Epithelial cell of prostate (primary cell): ENCODE measurements at places on chromosomes 5 and 9.

GRCh38 chr5:91487420-91487819 lies 104.3 kb upstream of the ARRDC3 start:
- no peak for DNase-seq

DNA sequence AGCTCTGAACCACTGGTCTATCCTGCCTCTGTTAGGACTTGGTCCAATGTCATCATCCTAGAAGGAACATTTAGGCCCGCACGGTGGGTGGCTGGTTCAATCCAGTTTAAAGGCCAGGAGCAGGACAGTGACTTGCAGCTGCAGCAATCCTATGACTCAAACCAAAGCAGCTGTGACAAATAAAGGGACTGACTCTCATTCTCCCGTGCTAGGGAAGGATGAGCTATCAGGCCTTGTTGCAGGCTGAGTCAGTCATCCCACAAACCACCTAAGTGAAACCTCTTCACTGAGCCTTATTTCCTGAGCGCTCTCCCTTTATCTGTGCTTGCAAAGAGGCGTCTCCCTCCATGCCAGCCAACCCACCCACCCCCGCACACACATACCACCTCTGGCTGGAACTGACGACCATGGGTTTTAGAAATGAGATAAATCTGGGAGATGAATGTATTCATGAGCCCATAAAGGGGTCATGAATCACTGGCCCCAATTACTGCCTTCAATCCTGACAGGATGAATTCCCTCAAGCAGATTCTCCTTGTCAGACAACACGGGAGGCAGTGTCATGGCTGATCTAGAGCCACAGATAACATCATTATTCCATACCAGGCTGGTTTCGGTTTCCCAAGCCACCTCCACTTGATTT lies 93.4 kb downstream of the KCNIP1 start:
- DNase-seq, result peak; percentile 91

DNA sequence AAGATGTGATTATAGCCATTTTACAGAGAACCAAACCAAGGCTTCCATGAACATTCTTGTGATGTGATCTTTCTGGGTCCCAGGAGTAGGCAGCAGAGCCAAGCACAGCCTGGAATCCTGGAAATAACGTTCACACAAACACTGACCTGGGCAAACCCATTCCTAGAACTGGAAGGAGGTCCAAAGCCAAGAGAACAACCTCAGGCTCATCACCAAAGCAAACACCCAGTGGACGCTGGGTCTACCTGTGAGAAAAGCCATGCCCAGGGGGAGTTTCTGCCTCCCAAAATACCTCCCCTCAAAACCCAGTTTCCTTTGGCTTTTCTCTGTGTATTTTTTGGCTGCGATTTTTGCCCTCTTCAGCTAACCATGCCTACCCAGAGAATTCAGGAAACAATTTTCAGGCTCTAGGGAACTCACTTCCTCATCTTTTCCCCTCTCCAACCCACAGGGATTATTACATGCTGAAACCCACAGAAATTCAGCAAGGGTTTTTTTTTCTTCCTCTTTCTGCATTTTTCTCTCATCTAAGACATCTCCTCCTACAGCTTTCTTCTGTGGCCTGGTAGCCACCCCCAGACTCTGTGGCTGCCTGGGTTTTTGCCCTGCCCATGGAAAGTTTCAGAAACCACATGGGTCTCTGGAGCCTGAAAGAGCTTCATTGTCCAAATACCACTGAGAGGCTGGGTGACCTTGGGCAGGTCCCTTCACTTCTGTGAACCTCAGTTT lies 75.0 kb downstream of the TNC start:
- no peak for DNase-seq

DNA sequence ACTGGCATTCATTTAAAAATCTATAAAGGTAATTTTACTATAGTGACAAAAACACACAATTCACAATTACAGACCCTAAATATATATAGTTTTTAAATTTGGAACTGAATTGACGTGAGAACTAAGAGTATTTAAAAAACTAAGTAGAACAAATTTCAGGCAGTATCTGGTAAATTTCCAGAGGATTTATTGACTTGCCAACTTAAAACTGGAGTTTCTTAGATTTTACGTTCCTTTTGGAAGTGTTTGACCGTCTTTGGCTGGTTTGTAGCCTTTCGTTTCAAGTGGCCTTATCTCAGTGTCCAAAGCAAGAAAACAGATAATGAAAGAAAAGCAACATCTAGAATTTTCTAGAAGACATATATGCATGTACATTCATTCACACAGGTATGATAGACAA lies 234.4 kb upstream of the VLDLR start:
- no peak for DNase-seq

- no peak for DNase-seq
These were observed 93.7 kb upstream of the ERBIN start for GRCh38 chr5:65832603-65833228.

DNA sequence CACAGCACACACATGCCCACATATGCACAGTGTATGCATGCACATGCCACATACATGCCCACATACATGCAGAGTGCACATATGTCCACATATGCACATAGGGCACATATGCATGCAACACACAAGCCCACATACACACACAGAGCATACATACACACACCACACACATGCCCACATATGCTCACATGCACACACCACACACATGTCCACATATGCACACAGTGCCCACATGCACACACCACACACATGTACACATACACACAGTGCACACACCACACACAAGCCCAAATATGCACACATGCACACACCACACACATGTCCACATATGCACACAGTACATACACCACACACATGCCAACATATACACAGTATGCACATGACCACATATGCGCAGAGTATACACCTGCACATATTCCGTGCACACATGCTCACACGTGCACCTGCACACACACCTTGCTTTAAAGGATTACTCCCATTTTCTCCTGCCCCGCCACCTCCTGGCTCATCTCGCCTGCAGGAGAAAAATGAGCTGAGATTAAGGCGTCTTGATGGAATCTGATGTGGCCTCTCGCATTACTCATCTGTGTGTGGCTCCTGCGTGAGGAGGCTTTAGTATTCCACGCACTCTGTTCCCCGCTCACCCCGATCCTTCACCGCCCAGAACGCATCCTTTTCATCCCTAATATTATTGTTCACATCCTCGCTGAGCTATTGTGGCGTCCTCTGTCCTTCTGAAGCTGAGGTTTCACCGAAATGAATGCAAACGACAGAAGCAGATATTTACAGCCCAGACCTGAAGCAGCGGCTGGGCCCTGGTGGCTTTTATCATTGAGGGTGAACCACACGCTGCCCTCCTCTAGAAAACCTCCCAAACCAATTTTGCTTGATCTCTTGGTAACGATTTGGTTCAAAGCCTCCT lies 182.7 kb downstream of the OLFM1 start:
- DNase-seq, result no peak

DNA sequence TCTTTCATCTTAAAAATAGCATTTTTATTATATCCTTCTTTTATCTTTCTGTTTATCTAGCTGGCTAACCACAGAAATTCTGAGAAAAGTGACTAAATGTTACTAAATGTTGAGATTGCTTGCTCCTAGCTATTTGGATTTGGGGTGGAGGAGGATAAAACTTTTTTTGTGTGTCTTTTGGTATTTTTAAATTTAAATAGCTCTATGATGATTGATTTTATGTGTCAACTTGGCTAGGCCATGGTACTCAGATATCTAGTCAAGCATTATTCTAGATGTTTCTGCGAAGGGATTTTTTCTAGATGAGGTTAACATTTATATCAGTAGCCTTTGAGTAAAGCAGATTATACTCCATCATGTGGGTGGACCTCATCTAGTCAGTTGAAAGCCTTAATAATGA lies 75.0 kb downstream of the GCNT1 start:
- no peak for DNase-seq

- no peak for DNase-seq
These were observed 11.0 kb upstream of the EXOSC2 start for GRCh38 chr9:130682421-130683121.

GRCh38 chr5:92041911-92042660 lies 659.0 kb upstream of the ARRDC3 start:
- DNase-seq, result no peak

DNA sequence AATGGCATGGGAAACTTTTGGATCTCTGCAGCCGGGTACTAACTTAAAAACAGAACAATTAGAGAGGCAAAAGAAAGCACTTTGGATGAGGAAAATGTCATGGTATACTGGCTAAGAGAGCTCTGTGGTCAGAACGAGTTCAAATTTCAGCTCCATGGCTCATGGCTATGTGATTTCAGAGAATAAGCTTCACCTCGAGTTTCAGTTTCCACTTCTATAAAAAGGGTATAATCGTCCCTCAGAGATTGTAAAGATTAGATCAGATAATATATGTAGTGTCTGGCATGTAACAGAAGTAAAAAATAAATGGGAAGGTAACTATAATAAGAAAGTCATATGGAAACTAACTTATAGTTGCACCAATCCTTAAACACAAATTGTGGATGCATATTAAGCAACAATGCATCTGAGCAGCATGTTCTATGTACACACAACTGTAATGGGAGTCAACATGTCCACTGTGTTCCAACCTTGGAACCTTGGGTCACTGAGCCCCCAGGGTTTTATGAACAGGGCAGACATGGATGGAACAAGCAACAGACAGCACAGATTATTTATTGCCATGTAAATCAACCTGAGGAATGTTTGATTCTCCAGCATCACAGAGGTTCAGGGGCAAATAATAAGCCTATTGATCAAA lies 145.4 kb downstream of the MAPKAP1 start:
- DNase-seq, result no peak

GRCh38 chr5:112119508-112119907 lies 299.6 kb downstream of the EPB41L4A start:
- no peak for DNase-seq

GRCh38 chr5:143820451-143820850 lies 8.5 kb downstream of the HMHB1 start:
- DNase-seq, result no peak

DNA sequence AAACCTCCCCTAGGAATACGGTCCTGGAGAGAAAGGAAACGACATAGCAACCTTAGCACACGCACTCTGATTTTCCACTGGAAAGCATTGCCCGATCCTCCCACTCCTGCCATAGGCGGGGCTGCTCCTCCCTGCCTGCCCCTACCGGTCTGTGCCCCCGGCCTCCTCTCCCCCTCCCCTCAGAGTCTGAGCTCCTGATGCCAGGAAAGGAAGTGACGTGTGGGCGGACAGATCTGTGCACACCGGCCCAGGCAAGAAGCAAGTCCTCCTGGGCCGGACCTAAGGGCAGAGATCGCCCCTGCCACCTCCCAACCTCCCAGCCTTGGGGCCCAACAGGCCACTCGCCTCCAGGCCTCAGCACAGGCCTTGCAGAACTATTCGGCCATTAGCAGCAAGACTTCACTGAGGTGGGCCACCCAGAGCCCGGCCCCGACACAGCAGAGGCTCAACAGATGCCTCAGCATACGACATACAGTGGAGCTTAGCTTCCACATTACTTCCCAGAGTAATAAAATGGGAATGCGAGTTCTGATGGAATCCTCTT lies 7.2 kb downstream of the NINJ1 start:
- no peak for DNase-seq

GRCh38 chr9:120477534-120478001 lies 102.4 kb downstream of the CDK5RAP2 start:
- DNase-seq, result peak; percentile 64

DNA sequence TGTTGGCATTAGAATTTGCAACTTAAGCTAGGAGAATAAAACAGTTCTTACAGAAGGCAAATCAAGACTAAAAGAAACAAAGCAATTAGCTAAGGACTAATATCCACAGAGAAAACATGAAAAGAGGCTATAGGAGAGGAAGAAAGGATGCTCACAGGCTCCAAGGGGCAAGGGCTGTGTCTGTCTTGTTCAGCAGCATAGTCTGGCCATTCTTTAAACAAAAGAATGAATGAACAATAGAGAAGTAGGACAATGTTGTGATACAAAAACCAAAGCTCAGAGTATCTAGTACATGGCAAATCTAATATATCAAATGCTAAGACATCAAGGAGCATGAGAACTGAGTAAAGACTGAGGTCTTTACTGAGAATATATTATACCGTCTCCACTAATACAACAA lies 39.5 kb downstream of the PLPP1 start:
- no peak for DNase-seq

DNA sequence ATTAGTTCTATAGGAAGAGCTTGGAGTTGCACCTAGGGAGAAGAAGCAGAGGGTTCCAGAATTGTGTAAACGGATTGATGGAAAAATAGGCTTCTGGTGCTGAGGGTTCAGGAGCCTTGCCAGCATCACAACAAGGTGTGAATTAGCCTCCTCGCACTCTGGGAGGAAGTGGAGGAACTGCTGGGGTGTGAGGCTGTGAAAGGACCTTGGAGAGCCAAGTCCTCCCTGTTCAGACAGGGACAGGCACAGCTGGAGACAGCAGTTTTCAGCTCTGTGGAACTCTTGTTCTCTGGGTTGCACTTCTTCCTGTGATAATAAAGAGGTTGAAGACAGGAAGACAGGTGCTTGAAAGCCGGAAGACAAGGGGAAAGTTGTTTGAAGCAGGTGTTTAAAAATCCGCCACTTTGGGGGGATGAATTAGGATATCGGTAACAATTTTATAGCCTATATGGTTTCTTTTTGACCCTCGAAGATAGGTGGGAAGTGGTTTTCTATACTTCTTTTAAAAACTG lies 22.6 kb downstream of the DAPK1 start:
- DNase-seq, result no peak
